Stimulated activated CD8-positive, alpha-beta memory T cell treated with anti-CD3 and anti-CD28 coated beads, Interleukin-4, amount 100 ng/mL, for 48 hours (primary cell): ENCODE measurements at places on chromosomes 7 and 10.

- DNase-seq = no peak
Measured at GRCh38 chr10:103839519-103839871, 15.9 kb downstream of the SH3PXD2A start.

GRCh38 chr10:7953447-7953846 is 101.0 kb upstream of the GATA3 start:
- DNase-seq = no peak

GRCh38 chr7:29360633-29361625 is 166.4 kb downstream of the CHN2 start:
- DNase-seq = no peak

GRCh38 chr10:71921324-71922027 is 42.7 kb upstream of the CHST3 start:
- no peak for DNase-seq

- no peak for DNase-seq
Measured at GRCh38 chr10:11197266-11197712, 179.6 kb downstream of the CELF2 start.

DNA sequence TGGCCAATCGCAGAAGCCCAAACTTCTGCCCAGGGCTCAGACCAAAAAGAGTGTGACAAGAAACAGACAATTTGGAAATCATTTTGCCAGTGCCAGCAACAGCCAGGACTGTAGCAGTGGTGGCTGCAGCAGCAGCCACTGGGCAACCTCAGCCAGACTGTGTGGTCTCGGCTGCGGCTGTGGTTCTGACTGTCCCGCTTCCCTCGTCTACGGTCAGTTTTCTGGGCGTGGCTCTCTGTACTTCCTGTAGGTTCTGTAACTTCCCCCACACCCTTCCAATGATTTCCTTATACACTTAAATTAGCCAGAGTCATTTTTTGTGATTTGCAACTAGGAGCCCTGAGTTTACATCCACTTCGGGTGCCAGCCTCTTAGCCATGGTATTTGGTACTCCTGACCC is 39.9 kb downstream of the CYTH3 start:
- DNase-seq = no peak

GRCh38 chr10:117409549-117410305 is 34.5 kb upstream of the PDZD8 start:
- DNase-seq = no peak

DNA sequence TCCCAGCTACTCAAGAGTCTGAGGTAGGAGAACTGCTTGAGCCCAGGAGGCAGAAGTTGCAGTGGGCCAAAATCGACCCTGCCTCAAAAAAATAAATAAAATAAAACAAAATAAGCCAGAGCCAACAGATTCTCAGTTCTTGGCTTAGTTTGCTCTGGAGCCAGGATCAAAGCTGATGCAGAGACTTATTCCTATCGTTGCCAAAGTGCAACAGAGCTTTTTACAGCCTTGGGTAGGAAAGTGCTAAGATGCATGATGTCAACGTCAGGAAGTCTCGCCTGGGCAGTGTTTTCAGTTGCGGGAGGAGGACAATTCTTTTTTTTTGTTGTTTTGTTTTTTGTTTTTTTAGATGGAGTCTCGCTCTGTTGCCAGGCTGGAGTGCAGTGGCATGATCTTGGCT is 43.8 kb upstream of the CYTH3 start:
- no peak for DNase-seq

DNA sequence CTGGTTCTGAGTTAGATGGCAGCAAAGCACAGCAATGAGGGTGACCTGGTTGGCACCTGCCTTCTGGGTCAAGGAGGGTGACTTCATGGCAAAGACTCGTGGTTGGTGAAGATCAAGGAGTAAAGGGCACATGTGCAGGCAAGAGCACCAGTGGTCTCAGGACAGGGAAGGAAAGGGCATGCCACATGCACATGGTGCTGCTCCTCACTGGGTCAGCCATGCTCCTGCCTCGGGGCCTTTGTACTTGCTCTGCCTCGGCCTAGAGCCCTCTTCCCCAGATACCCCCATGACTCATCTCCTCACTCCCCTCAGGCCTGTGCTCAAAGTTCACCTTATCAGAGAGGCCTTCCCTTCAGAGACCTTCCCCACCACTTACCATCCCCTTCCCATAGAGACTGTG is 106.7 kb upstream of the KDM7A start:
- no peak for DNase-seq

DNA sequence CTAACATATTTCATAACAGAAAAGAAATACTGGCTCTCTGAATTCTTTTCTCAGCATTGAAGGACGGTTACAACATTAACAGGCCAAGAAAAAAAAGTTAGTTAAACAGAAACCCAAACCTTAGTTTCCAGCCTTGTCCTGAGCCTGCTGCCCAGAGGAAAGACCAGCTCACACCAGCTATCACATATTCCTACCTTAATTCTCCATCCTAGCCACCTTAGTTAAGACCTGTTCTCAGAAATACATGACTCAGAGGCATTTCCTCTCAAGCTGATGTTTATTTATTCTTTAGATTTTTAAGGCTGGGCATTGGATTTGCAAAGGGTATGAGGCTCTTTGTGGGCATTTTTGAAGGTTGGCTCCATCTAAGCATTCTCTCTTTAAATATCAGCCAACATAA is 34.3 kb upstream of the ADAM12 start:
- no peak for DNase-seq

DNA sequence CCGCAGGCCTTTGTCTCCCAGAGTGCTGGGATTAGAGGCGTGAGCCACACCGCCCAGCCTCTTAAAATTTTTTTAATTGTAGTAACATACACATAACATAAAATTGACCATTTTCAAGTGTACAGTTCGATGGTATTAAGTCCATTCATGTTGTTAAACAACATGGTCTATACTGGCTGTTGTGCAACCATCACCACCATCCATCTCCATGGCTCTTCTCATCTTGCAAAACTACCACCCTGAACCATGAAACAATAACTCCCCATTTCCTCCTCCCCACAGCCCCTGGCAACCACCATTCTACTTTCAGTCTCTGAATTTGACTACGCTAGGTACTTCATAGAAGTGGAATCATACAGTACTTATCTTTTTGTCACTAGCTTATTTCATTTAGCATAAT is 7.9 kb upstream of the ZFYVE27 start:
- no peak for DNase-seq

- no peak for DNase-seq
Measured at GRCh38 chr7:26910221-26910620, 45.8 kb upstream of the SKAP2 start.
